ENCODE measurements at places on chromosomes 3 and 15.

DNA sequence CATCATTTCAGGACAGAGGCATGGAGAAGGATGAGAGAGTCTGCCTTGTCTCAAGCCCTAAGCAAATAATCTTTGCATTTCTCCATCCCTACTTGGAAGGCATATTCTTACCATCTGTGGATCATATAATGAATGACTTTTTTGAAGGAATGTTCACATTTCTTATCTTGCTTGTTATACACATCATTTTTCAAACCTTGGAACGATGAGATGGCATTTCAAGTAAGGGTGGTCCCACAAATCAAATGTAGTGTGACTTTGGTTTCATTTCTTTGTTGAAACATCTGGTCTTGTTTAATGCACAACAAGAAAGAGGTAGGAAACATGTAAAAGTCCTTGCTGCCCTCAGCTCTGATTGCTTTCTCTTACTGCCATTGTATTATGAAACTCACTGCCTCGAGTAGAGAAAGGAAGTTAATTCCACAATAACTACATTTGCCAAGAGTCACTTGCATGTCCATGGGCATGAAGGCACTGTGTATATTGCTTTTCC, 32.1 kb downstream of the RBMS3 start:
- no peak for DNase-seq

- DNase-seq = no peak
Observed at GRCh38 chr3:65748326-65748725, 290.4 kb downstream of the MAGI1 start.

- DNase-seq = no peak
Observed at GRCh38 chr3:41602121-41602520, 359.8 kb downstream of the ULK4 start.

- DNase-seq = no peak
Observed at GRCh38 chr3:66497288-66497984, 3.4 kb downstream of the LRIG1 start.

GRCh38 chr3:32500880-32501782, 1.5 kb downstream of the CMTM6 start:
- DNase-seq = no peak

DNA sequence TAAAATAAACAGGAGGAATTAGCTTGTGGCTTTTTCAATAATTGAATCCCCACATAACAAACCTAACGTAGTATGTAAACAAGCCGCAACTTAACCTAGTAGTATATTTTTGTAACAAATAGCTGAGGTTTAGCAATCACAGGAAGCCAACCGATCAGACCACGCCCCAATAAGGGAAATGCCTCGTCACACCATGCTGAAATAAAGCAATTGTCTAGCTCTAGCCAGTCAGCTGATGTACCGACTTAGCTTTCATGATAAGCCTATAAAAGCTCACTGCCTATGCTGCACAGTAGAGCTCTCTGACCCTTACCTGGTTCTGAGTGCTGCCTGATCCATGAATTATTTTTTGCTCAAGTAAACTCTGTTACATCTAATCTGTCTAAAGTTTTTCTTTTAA, 208.9 kb downstream of the ROBO1 start:
- DNase-seq = no peak

DNA sequence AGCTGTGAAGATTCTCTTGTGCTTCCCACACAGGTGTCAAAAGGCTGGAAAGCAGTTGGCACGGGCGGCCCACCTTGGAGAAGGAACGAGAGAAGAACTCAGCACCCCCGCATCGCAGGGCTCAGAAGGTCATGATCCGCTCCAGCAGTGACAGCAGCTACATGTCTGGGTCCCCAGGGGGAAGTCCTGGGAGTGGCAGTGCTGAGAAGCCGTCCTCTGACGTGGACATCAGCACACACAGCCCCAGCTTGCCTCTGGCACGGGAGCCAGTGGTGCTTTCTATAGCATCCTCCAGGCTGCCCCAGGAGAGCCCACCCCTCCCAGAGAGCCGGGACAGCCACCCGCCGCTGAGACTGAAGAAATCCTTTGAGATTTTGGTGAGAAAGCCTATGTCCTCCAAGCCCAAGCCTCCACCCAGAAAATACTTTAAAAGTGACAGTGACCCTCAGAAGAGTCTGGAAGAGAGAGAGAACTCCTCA, 31.4 kb downstream of the STARD5 start:
- no peak for DNase-seq

- DNase-seq = peak; percentile 51
Observed at GRCh38 chr3:160675566-160676124, 1.3 kb upstream of the ARL14 start.

GRCh38 chr3:116342499-116342898, 102.8 kb downstream of the LSAMP start:
- DNase-seq = no peak

Data from COR-L47 (cell line).